Kidney epithelial cell (primary cell): ENCODE measurements at places on chromosomes 11 and 22. TPM values are rescaled to one million over a fixed set of nuclear protein-coding genes. Genes with fewer than 3 reads are reported as not detected.

Gene ZMAT5
- 34.2 and 37.1 TPM in 2 replicates for total RNA-seq

Gene RBFOX2
- 75.1 and 91.2 TPM in 2 replicates for total RNA-seq

Gene GLYATL1
- total RNA-seq: 0.84 and 2.1 TPM in 2 replicates

Gene OR5P2
- not detected in 2 replicates for total RNA-seq

Gene VPREB1
- total RNA-seq: not detected in 2 replicates

Gene TEX54
- not detected in 2 replicates for total RNA-seq

Gene PDE2A
- total RNA-seq: 4.3 and 6.0 TPM in 2 replicates

Gene CD3E
- not detected in 2 replicates for total RNA-seq

Gene SLC37A2
- total RNA-seq: 0.68 and 1.8 TPM in 2 replicates

Gene NRGN
- not detected in 2 replicates for total RNA-seq

Gene RPS6KB2
- total RNA-seq: 64.6 and 86.5 TPM in 2 replicates

Gene SMDT1
- 7.1 and 16.3 TPM in 2 replicates for total RNA-seq

Gene C1QTNF5
- 2.9 and 6.2 TPM in 2 replicates for total RNA-seq

Gene ZNF214
- total RNA-seq: 2.5 and 4.0 TPM in 2 replicates

Gene TBX1
- not detected in 2 replicates for total RNA-seq

Gene TEX12
- not detected in 2 replicates for total RNA-seq

Gene RAG1
- 2.4 and 2.5 TPM in 2 replicates for total RNA-seq

Gene EMID1
- 2.2 and 6.0 TPM in 2 replicates for total RNA-seq

Gene TSPAN18
- 4.7 and 5.2 TPM in 2 replicates for total RNA-seq

Gene KIF18A
- total RNA-seq: 1.9 and 2.1 TPM in 2 replicates

Gene VSIG10L2
- total RNA-seq: not detected in 2 replicates

Gene SCUBE2
- total RNA-seq: 0.89 and 1.3 TPM in 2 replicates

Gene GLB1L2
- total RNA-seq: 14.8 and 16.3 TPM in 2 replicates

Gene CACNA1I
- total RNA-seq: not detected in 2 replicates

Gene PHETA2
- 4.6 and 8.7 TPM in 2 replicates for total RNA-seq

Gene CHRM4
- 0.27 and 0.29 TPM in 2 replicates for total RNA-seq

Gene OR6A2
- total RNA-seq: not detected in 2 replicates

Gene UPK2
- total RNA-seq: 0.25 TPM in 1 of 2 replicates, not detected in the other

Gene HBB
- total RNA-seq: not detected in 2 replicates

Gene NRXN2
- not detected in 2 replicates for total RNA-seq

Gene SRSF8
- total RNA-seq: 34.2 and 39.8 TPM in 2 replicates

Gene SLC6A5
- not detected in 2 replicates for total RNA-seq

Gene MPZL2
- total RNA-seq: 12.1 and 13.1 TPM in 2 replicates

Gene SCGB1A1
- not detected in 2 replicates for total RNA-seq

Gene OR5M11
- total RNA-seq: not detected in 2 replicates

Gene P2RY6
- 4.5 and 6.1 TPM in 2 replicates for total RNA-seq

Gene OR8B2
- total RNA-seq: not detected in 2 replicates

Gene OR2AG1
- not detected in 2 replicates for total RNA-seq

Gene GRIA4
- not detected in 2 replicates for total RNA-seq

Gene PTPN5
- 0.07 TPM in 1 of 2 replicates, not detected in the other for total RNA-seq

Gene TPBGL
- 0.04 TPM in 1 of 2 replicates, not detected in the other for total RNA-seq

Gene MYBPC3
- total RNA-seq: not detected in 2 replicates
